ENCODE measurements at places on chromosomes 1 and 21.

- ATAC-seq: peak; percentile 79
Observed at GRCh38 chr21:40688106-40688864, 158.7 kb downstream of the DSCAM start.

DNA sequence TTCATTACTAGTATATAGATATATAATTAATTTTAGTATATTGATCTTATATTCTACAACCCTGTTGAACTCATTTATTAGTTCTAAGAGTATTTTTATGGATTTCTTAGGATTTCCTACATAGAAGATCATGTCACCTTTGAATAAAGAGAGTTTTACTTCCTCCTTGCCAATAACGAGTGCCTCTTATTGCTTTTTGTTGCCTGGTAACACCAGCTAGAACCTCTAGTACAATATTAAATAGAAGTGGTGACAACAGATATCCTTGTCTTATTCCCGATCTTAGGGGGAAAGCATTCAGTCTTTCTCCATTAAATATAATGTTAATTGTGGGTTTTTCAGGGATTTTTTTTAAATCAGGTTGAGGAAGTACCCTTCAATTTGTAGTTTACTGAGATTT lies 40.8 kb downstream of the WNT2B start:
- no peak for ATAC-seq

DNA sequence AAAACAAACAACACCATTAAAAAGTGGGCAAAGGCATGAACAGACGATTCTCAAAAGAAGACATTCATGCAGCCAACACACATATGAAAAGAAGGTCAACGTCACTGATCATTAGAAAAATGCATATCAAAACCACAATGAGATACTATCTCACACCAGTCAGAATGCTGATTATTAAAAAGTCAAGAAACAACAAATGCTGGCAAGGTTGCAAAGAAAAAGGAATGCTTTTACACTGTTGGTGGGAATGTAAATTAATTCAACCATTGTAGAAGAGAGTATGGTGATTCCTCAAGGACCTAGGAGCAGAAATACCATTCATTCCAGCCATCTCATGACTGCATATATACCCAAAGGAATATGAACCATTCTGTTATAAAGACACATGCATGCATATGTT lies 419.6 kb downstream of the NEGR1 start:
- ATAC-seq: no peak

GRCh38 chr1:54792686-54793282 lies 8.3 kb downstream of the TTC22 start:
- peak; percentile 26 for ATAC-seq
